Sciatic nerve (tissue), 2 donors: ENCODE measurements at places on chromosomes 4 and X.

DNA sequence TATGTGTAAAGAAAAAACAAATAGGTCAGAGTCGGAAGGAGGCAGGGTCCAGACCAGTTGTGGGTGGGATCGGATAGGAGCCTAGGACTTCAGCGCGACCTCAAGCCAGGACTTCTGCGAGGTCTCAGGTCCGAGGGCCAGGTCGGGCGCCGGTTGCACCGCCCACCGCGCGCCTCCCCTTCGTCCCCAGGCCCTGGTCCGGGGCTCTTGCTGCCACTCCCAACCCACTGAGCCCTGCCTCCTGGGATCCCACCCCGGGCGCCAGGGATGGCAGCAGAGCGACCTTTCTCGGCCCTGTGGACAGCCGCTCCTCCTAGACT is 12.3 kb downstream of the PITX2 start:
- no peak for DNase-seq

- peak; percentile 72 for DNase-seq
Measured at GRCh38 chr4:153151535-153152455, 52.4 kb upstream of the TRIM2 start.

DNA sequence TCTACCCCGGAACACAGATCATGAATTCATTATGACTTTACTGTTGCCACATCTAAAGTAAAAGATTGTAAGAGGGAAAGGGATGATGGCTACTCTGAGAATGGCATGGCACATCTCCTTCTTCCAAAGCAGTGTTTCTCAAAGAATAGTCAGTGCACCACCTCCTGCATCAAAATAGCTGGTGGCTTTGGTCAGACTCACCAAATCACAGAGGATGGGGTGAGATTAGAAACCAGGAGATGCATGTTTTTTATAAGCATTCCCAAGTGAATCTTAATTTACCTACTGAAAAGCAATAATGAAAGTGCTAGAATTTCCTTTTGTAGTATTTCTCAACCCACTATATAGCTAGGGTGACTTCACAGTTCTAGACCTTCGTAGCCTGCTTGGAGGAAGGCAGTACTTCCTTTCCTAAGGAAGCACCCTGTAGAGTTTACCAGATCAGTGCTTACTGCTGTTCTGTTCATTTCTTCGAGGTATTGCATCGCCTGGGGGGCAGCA is 340.8 kb upstream of the KLF3 start:
- DNase-seq = no peak

DNA sequence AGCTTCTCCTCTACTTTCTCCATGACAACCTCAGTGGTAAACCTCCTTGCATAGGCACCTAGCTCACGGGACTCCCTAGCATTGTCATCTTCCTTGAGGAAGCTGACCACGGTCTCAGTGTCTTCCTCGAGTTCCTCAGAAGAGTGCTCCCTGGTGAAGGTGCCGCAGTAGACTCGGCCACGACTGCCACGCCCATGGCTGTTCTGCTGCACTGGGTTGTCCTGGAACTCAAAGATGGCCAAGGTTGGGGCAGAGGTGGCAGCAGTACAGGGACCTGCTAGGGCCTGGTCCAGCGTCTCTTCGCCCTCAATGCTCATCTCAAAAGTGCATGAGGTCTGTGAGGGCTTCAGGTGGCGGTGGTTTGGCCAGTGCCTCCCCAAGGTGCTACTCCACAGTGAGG is 147.9 kb upstream of the ARHGEF9 start:
- no peak for DNase-seq
